Uterine smooth muscle cell (primary cell): ENCODE measurements at places on chromosomes 6 and 20. TPM values are rescaled to one million over a fixed set of nuclear protein-coding genes. Genes with fewer than 3 reads are reported as not detected.

The SLX4IP gene
- 4.0 and 4.7 TPM in 2 replicates for total RNA-seq

The TCF21 gene
- 1.9 and 5.5 TPM in 2 replicates for total RNA-seq

The ULBP3 gene
- total RNA-seq: 9.9 and 10.0 TPM in 2 replicates

The PI16 gene
- total RNA-seq: 0.11 and 0.75 TPM in 2 replicates

The ADGRB3 gene
- total RNA-seq: under 0.01 and 0.11 TPM in 2 replicates

The ASIP gene
- total RNA-seq: not detected in 2 replicates

The IL20RA gene
- 0.50 and 1.00 TPM in 2 replicates for total RNA-seq

The EPPIN gene
- total RNA-seq: not detected in 2 replicates

The LAMP5 gene
- under 0.01 and 0.44 TPM in 2 replicates for total RNA-seq

The OGFR gene
- 48.4 and 51.5 TPM in 2 replicates for total RNA-seq

The JAG1 gene
- total RNA-seq: 4.2 and 12.9 TPM in 2 replicates

The ZSWIM3 gene
- 4.9 and 5.4 TPM in 2 replicates for total RNA-seq

The RBM12 gene
- total RNA-seq: 35.9 and 49.8 TPM in 2 replicates

The LMBRD1 gene
- 15.6 and 22.0 TPM in 2 replicates for total RNA-seq

The HNF4A gene
- total RNA-seq: 0.12 TPM in 1 of 2 replicates, not detected in the other

The MTHFD1L gene
- total RNA-seq: 47.3 and 60.0 TPM in 2 replicates

The SLC26A8 gene
- not detected in 2 replicates for total RNA-seq

The GSTA3 gene
- not detected in 2 replicates for total RNA-seq

The TRIM39 gene
- 8.4 and 13.9 TPM in 2 replicates for total RNA-seq

The CSNK2A1 gene
- total RNA-seq: 157 and 188 TPM in 2 replicates

The NOTCH4 gene
- 0.62 and 1.4 TPM in 2 replicates for total RNA-seq

The ATP5F1E gene
- 14.7 and 24.0 TPM in 2 replicates for total RNA-seq

The PTPN1 gene
- total RNA-seq: 18.7 and 24.7 TPM in 2 replicates

The NQO2 gene
- total RNA-seq: 18.1 and 36.1 TPM in 2 replicates

The CEP85L gene
- 20.4 and 29.8 TPM in 2 replicates for total RNA-seq

The COL9A3 gene
- total RNA-seq: 0.11 and 1.1 TPM in 2 replicates

The UNC5CL gene
- 0.12 and 0.22 TPM in 2 replicates for total RNA-seq

The PRDM1 gene
- total RNA-seq: 3.3 and 3.4 TPM in 2 replicates

The MRAP2 gene
- total RNA-seq: 2.2 and 4.9 TPM in 2 replicates

The NUP153 gene
- total RNA-seq: 23.9 and 38.0 TPM in 2 replicates

The TRIM31 gene
- total RNA-seq: not detected in 2 replicates

The PLA2G7 gene
- not detected in 2 replicates for total RNA-seq

The THBD gene
- 18.5 and 54.1 TPM in 2 replicates for total RNA-seq

The TREML2 gene
- not detected in 2 replicates for total RNA-seq

The CPNE5 gene
- total RNA-seq: under 0.01 and 0.11 TPM in 2 replicates
